BE2C (cell line): ENCODE measurements at places on chromosomes 11 and 22.

DNA sequence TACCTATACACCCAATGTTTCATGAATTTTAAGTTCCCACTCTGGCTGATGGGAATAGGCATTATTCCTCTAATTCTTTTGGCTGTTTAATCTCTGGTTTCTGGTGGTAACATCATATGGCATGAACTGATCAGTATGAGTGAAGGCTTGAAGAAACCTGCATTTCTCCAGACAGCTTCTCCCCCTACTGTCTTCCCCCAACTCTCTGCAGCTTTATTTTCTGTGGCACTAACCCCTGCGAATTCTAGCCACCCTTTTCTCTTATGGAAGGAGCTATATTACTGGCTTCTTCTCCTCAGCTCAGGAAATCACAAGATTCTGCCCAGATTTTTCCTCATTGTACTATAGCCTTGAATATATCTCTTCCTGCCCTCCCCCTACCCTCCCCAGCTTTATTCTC is 57.1 kb downstream of the CASP12 start:
- DNase-seq, result no peak

DNA sequence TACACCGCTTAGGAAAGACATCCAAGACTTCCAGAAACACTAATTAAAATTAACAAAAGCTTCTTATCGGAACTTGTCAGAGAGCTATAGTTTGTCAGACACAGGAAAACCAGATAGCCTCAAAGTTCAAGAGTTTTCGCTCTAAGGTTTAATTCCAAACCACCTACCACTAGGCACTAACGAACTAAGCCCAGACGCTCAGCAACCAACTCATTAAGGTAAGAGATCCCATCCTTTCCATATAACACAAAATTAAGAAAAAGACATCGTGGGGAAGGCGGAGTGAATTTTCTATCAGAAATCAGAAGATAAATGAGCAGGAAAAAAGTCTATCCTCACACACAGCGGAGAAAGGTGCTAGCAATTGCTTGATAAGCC is 382 bp downstream of the IMMP1L start:
- DNase-seq, result no peak

- DNase-seq, result no peak
Observed at GRCh38 chr22:19456541-19456940, 9.0 kb upstream of the C22orf39 start.

DNA sequence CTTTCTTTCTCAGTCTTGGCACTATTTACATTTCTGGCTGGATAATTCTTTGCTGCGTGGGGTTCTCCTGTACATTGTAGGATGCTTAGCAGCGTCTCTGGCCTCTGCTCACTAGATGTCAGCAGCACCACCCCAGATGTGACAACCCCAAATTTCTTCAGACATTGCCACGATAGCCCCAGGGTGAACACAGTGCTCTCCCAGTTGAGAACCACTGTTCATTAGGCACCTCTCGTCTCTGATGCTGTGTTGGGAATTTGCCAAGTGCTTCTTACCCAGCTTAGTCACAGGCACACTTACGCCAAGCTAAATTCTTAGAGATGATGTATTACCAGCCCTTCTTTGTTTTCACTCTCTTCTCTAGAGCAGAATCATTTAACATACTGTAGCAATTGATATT is 9.4 kb downstream of the TRIM6 start:
- DNase-seq, result no peak

DNA sequence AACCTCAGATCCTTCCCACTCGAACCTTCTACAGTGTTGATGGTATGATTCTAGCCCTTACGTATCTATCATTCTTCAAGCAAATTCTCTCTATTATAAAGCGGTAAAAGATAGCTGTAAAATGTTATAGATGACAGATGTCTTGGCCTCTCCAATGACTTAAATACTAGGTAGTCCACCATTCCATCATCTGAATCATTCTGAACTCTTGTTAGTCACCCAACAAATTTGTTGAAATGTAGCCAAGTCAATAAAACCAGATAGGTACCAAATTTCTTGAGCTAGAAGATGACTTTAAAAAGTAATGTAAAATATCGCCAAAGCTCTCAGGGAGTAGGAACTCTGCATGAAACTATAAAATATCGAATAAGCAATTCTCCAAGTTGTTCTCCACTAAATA is 32.6 kb upstream of the PICALM start:
- DNase-seq, result no peak

GRCh38 chr22:43789452-43789851 is 22.7 kb downstream of the EFCAB6 start:
- peak; percentile 70 for DNase-seq

GRCh38 chr22:31923747-31924146 is 20.6 kb upstream of the YWHAH start:
- no peak for DNase-seq

- DNase-seq, result peak; percentile 84
Observed at GRCh38 chr22:39135092-39135896, 17.2 kb downstream of the CBX7 start.

DNA sequence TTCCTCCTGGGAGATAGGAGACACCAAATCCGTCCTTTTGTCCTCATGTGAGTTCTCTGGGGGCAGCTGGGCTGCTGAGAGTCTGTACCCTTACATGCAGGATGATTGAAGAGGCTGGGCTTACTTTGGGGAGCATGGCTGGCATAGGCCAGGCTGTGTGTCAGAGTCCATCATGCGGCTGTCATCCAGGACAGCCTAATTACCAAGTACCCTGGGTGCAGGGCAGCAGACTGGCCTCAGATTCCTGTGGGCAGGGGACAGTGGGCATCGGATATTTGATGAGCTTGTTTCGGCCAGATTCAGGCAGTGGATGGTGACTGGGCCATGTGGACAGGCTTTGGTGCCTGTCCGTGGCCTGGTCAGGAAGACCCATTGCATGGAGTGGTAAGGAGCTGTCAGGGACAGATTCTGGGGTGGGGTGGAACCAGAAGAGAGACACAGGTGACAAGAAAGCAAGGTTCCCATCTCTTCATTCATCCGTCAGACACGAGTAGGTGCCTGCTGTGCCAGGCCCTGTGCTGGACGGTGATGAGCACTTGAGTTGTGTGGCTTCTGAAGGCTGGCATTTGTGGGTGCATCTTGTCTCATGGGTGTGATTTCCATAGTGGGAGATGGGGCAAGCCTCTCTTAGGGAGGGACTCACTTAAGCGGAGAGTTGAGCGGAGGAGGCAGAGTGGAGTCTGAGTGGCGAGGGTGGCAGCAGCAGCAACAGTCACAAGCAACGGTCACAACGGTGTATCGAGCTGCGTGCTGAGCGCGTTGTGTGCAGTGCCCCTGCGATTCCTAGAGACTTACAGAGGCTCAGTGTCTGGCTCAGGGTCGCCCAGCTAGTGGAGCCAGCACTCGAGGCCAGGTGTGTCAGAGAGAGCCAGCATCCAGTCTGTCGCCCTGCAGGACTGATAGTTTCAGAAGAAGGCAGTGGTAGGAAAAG is 48.7 kb downstream of the TBC1D22A start:
- DNase-seq, result no peak

- no peak for DNase-seq
Observed at GRCh38 chr11:6237761-6238302, 1.1 kb upstream of the CNGA4 start.

DNA sequence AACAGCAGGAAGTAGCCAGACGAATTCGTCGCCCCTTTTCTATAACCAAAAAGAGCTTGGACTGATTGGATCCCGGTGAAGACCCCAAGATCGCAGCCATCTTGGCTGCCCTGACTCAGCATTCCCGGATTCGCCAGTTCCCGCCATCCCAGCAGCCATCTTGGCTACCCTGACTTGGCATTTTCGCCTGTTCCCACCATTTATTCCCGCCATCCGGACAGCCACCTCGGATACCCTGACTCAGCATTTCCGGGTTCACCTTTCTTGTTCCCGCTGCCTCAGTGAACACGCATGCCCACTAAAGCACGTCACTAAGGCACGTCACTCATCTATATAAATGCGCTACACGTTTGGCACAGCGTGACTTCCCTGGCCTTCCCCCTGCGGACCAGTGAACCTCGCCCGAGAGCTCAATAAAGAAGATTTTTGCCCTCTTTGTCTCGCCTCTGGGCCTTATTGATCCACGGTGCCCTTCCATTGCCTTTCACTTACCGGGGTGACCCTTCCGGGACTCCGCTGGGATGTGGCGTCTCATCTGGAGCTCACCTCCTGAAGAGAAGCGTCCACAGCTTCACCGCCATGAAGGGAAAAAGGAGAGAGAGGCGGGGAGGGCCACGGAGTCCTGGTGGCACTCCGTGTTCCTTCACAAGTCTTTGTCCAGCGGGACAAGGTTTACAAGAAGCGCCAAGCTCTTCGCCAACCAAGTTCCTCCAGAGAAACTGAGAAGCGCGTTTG is 4.0 kb upstream of the OR56A3 start:
- DNase-seq, result no peak

DNA sequence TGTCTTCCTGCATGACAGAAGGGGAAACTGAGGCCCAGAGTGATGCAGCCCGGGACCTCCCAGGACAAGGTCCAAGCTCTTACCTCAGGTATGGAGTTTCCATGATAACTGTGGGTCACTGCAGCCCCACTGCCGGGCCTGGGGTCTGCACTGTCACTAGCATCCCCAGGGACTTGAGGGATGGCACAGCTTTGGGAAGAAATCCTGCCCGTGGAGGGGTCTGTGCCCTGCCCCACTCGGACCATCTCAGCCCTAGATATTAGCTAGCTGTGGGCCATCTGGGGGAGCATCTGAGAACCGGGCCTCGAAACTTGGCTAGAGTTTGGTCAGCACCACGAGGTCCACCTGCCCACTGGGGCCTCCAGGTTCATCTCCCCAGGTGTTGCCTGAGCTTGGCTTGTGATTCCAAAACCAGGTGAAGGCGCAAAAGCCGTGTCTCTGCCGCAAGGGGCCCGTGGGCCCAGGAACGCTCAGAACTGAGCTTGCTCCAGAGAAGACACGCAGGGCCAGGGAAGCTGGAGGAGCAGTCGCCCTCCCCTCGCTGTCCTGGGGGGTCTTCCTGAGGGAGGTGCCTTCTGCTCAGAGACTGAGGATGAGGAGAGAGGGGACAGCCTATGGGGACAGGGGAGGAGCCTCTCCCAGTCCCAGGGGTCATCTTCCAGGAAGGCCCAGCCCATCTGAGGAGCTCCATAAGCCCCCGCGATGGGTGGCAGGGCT is 4.8 kb downstream of the LINC01488 start:
- DNase-seq, result no peak

- no peak for DNase-seq
Observed at GRCh38 chr22:35114131-35114980, 48.4 kb downstream of the ISX start.

DNA sequence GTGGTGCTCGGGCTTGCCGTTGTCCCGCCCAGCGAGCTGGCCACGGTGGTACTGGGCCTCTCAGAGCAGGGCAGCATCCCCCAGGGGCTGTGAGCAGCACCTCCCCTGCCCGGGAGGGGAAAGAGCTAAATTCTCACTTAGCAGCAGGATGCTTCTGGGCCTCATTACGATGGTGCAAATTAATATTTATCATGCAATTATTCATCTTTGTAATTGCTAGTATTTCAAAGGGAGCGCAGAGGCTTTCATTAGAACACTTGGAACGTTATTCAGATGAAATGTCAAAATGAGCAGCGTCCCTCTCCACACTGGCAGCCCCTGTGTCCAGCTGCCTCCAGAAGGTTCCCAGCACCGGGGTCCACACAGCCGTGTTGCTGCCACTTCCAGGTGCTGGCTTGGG is 95.9 kb upstream of the PRR5 start:
- no peak for DNase-seq

DNA sequence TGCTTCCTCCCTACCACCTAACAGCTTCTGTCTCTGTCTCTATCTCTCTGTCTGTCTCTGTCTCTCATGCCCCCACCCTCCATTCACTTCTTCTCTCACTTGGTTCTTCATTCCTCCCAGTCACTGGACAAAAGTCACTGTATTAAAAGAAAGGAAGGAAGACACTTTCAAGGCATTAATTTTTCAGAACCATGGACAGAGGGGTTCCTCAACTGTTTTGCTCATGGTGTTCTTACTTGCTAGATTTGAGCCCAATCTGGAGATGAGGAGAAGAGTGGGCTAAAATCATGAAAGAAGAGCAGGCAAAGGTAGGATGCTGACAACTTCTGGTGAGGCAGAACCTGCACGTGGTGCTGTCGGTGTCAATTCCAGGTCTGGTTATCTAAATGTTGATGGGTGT is 116.7 kb upstream of the LARGE1 start:
- no peak for DNase-seq

DNA sequence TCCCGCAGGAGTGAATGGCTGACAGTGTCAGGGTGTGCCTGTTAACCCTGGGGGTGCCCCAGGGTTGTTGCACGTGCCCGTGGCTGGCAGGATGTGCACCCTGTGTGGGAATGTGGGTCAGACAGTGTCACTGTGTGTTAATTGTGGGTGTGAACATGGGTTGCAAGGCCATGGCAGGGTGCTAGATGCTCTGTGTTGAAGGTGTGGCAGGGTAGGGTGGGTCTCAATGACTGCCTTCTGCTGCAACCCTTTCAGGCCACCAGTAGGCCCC is 8.3 kb downstream of the RIN1 start:
- DNase-seq, result no peak

DNA sequence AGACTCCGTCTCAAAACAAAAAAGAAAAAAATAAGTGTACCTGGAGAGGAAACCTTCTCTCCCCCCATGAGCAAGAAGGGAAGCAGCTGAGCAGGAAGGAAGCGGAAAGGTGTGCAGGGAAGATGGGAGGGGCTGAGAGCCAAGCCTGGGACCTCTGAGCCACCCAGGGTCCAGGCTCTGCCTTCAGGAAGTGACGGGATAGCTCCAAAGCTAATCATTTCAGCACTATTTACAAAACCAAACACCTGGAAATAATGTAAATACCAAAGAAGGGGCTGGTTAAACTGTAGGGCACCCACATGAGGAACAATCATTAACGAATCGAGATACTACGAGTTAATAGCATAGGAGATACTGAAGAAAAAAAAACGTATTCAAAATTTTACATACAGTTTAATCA is 27.9 kb downstream of the ARRB1 start:
- no peak for DNase-seq

DNA sequence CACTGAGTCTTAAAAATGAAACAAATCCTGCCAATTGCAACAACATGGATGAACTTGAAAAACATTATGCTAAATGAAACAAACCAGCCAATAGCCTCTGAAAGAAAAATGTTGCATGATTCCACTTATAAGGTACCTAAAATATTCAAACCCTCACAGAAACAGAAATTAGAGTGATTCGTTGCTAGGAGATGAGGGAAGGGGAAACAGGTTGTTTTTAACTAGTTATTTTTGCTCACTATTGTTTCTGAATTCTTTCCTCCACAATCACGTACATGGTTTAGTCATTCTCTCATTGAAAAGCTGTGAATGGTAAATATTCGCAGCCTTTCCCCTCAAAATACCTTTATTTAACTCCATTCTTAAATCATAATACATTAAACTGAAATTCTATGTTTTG is 14.0 kb upstream of the TYR start:
- no peak for DNase-seq

GRCh38 chr11:102559839-102560238 is 29.3 kb upstream of the MMP7 start:
- no peak for DNase-seq

GRCh38 chr11:133945087-133945974 is 11.4 kb downstream of the IGSF9B start:
- peak; percentile 89 for DNase-seq
